ENCODE measurements at places on chromosomes 12 and 14. TPM values are rescaled to one million over a fixed set of nuclear protein-coding genes. Genes with fewer than 3 reads are reported as not detected.

DNA sequence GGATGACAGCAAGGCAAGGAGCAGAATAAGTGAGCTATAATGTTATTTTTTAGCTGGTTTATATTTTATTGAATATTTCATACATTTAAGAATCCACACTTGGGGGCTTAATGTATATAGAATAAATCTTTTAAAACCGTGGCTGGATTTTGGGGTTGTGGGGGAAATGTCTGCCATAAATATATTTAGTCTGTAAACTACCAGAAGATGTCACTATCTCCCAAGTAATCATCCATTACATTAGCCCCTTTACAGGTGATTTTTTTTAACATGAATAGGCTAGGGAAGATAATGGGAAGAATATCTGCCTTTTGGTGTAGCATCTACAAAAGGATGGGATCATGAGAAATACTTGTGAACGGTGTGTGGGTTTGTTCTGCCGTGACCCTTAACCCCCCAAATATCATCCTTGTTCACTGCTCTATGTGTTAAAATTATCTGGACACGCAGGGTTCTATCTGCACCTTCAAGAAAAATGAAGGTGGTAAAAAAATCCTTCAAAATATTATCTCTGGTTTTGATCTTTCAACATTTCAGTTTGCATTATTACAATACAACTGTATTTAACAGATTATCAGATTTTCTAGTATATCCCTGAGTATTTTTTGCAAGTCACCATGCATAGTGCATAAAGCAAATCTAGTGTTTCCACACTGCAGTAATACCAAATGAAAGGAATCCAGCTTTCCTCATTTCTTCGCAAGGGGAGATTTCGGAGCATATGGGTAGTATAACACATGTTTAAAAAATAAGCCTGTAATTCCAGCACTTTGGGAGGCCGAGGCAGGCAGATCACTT lies 8.0 kb upstream of the SLC17A8 start:
- no peak overlapping the region for H3K27ac ChIP-seq
- no peaks in the 10 kb centered on the region for H3K36me3 ChIP-seq
- H3K4me3 ChIP-seq: no peak overlapping the region
- peaks cover 5% of the 10 kb centered on the region for H3K27me3 ChIP-seq

DNA sequence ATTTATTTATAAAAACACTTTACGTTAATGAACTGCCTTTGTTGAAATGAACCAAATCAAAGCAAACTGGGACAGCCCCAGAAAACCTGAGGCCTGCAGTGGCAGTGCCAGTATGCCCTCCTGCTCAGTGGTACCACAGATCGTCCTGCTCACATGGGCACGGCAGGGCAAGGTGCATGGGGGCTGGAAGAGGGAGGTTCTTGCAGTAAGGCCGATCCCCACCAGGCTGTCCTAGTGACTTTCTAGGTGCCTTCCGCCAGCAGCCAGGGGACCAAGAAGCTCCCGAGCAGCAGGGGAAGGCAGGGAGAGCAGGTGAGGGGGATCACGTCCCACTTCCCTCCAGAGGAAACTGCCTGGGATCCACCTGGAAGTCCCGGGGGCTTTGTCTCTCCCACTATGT lies 63.9 kb downstream of the TESC start:
- H3K27ac ChIP-seq: no peak overlapping the region
- H3K27me3 ChIP-seq: no peaks in the 10 kb centered on the region
- DNase-seq: no peak
- H3K36me3 ChIP-seq: no peaks in the 10 kb centered on the region
- H3K4me3 ChIP-seq: no peak overlapping the region

DNA sequence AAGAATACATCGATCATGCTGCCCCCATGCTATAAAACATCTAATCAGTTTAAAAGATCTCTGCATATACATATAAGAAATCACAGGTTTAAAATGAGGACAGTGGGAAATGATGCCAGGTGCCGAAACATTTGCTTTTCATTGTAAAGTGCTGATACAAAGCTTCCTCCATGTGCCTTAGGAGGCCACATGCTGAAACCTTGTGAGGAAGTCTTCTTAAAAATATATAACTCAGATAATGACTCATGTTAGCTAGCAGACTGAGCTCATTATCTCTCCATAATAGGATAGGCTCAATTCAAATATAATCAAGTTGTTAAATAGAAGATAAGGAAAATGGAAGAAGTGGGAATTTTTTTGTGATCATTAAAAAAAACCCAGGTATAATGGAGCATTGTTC lies 65.9 kb downstream of the RFX4 start:
- H3K27me3 ChIP-seq: no peaks in the 10 kb centered on the region
- no peaks in the 10 kb centered on the region for H3K36me3 ChIP-seq
- DNase-seq: no peak
- no peak overlapping the region for H3K4me3 ChIP-seq
- H3K4me1 ChIP-seq: no peaks in the 10 kb centered on the region

DNA sequence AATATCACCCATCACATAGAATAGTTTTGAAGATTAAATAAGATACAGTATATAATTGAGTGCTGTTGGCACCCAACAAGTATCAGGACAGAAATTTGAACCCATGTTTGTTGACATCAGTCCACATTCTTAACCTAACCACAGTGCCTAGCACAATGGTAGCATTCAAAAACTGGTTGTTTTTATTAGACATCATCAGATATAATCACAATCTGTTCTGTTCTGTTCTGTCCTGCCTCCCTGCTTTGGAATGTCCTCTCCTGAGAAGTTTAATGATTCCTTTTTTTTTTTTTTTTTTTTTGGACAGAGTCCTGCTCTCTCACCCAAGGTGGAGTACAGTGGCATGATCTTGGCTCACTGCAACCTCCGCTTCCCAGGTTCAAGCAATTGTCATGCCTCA lies 476.6 kb downstream of the RMST start:
- no peak overlapping the region for H3K27ac ChIP-seq
- no peak for DNase-seq
- no peaks in the 10 kb centered on the region for H3K36me3 ChIP-seq
- H3K4me3 ChIP-seq: no peak overlapping the region
- no peaks in the 10 kb centered on the region for H3K27me3 ChIP-seq
- H3K4me1 ChIP-seq: no peaks in the 10 kb centered on the region

DNA sequence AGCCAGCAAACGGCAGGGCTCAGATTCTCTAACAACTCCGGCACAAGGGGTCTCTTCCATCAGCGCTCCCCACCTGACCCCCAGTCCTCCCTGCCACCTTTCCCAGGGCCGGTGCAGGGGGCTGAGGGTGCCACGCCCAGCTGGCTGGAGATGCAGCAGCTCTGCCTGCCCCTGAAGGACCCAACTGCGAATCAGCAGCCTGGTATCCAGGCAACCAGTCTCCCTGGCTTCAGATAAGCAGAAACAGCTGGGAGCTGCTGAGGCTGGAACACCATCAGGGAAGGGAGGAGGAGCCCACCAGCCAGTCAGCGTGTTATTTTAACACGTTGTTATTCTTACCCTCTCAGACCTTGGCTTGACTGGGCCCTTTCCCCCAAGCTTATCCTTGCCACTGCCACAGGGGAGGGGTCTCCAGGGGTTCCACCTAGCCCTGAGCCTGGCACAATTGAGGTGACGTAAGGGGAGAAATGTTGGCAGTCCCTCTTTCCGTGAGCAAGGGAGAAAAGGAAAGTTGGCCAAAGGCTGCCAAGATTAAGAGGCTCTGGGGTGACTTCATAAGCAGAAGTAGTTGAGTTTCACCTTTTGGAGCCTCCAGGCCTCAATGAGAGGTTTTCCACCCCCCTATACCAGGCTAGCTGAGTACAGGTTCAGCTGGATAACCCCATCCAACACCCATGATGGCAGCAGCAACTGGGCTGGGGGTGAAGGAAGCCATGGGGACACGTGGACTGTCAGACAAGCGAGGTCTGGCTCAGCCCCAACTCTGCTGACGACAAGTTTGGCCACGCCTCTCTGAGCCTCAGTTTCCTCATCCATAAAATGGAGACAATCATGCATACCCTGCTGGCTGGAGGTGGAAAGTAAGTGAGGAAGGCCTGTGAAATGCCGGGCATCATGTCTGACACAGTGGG lies 91.1 kb downstream of the IRF2BPL start:
- H3K36me3 ChIP-seq: no peaks in the 10 kb centered on the region
- H3K4me3 ChIP-seq: no peak overlapping the region
- no peaks in the 10 kb centered on the region for H3K27me3 ChIP-seq
- no peaks in the 10 kb centered on the region for H3K4me1 ChIP-seq
- no peak for DNase-seq
- peak overlapping the region; percentile 61 for H3K27ac ChIP-seq

DNA sequence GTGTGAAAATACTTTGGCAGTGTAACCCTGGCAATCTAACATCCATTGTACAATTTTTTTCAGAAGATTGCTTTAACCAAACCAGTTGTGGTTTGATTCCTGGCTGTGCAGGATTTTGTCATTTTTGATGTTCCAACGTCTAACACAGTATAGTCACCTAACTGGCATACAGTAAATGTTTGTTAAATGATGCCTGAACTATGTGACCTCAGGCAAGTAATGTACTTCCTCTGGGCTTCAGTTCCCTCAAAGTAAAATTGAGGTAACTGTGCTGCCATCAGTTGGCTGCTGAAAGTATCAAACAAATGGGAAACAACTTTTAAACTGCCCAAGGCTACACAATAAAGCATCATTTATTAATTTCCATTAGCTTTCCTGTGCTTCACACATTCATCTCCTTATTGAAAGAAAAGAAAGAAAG lies 4.3 kb downstream of the TM7SF3 start:
- DNase-seq: no peak
- H3K27ac ChIP-seq: 0 out of 2 replicates have a peak overlapping the region, but pooled peaks have one; percentile 6
- H3K27me3 ChIP-seq: no peaks in the 10 kb centered on the region
- no peaks in the 10 kb centered on the region for H3K36me3 ChIP-seq

GRCh38 chr12:80761838-80762237 lies 45.1 kb downstream of the MYF5 start:
- no peak overlapping the region for H3K27ac ChIP-seq
- DNase-seq: no peak
- no peak overlapping the region for H3K4me3 ChIP-seq
- H3K27me3 ChIP-seq: no peaks in the 10 kb centered on the region

The AP1G2 gene
- 61.6 TPM for total RNA-seq

The FAM181A gene
- not detected for total RNA-seq
